SW 1271 (cell line): ENCODE measurements at places on chromosomes 16 and 17.

DNA sequence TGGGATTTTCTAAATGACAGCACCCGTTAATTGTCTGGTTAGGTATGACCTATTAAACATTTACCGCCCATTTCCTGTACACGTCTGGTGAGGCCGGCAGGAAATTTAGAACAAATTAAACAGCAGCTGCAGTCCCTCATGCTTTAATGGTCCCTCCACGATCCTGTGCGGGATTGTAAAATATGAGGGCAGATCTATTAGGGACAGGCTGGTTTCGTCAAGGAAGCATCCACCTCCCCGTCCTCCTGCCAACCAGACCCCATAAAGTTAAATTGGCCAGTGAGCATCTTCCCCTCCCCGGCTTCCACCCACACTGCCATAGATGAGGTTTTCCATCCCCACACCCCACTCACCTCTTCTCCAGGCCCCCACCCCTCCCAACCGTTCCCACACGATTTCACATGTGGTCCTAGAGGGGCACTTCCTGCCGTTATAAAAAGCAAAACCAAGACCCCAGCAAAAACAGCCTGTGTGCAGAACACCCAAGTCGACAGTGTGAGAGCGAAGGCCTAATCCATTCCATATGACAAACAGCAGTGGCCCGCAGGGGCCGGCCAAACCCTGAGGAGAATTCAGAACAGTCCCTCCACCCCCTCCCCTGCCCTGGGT lies 331.9 kb downstream of the FOXL1 start:
- no peak for DNase-seq

DNA sequence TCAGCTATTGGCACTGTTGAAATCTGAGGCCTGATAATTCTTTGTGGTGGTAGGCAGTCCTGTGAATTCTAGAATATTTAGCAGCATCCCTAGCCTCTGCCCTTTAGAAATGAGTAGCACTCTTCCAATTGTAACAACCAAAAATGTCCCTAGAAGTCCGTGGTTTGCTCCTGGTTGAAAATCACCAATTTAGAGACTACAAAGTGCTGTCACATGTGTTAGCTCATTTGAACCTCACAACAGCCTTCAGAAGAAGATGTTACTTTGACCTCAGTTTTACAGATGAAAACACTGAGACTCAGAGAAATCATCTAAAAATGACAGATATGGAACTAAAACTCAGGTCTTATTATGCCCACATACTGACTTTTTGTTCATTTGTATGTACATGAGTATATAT lies 103.2 kb downstream of the TANC2 start:
- DNase-seq: no peak

GRCh38 chr17:8314797-8315763 lies 5.0 kb downstream of the ARHGEF15 start:
- no peak for DNase-seq

DNA sequence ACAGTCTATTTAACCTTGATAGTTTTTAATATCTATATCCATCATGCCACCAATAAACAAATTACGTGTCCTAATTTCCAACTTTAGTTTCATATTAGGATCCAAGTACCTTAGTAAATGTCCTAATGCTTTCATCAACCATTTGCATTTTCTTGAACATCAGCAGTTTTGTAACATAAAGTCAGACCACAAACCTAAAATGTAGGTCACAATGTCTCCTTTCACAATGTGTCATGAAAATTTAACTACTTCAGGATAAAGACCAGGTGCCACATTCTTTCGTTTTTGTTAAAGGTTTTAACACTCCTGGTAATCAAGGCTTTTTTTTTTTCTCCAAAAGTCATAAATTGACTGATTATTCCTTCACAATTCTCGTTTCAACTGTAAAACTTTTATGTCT lies 310.7 kb upstream of the PMFBP1 start:
- DNase-seq: no peak

DNA sequence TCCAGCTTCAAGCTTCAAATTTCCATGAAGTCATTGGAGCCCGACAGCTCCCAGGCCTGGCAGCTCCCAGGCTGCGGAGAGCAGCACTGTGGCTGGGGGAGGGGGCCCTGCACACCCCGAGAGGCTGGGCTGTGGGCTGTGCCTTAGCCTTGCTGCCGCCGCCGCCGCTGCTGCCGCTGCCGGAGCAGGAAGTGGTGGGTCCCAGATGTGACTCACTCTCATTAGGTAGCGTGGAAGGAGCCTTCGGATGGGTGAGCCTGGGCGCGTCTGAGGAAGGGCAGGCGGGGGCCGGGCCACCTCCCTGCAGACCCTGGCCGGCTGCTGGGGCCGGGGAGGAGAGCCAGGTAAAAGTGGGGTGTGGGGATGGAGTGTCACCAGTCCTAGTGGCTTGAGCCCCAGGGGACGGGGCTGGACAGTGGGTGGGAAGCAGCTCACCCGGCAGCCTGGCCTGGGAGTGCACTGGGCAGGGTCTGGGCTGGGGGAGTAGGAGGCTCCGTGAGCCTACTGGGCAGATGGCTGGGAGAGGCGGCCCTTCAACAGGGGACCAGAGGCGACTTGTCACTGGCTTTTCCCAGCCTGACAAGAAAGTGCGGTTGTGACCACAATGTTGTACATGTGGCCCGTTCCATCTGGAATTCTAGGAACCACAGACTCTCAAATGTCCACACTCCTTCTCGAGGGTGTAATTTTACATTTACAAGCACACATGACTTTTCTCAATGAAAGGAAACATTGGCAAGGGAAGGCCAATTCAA lies at the start of gene ADCY7:
TSS of gene ADCY7 (plus strand) at position 215 of the 755 bp plus-strand sequence. CDS start 21,629 bp downstream, outside the sequence.
- DNase-seq: no peak

- DNase-seq: no peak
These were observed 1.3 kb downstream of the CDH13 start for GRCh38 chr16:82628088-82628423.

GRCh38 chr17:67891481-67892119 lies 66.3 kb downstream of the BPTF start:
- DNase-seq: peak; percentile 19

DNA sequence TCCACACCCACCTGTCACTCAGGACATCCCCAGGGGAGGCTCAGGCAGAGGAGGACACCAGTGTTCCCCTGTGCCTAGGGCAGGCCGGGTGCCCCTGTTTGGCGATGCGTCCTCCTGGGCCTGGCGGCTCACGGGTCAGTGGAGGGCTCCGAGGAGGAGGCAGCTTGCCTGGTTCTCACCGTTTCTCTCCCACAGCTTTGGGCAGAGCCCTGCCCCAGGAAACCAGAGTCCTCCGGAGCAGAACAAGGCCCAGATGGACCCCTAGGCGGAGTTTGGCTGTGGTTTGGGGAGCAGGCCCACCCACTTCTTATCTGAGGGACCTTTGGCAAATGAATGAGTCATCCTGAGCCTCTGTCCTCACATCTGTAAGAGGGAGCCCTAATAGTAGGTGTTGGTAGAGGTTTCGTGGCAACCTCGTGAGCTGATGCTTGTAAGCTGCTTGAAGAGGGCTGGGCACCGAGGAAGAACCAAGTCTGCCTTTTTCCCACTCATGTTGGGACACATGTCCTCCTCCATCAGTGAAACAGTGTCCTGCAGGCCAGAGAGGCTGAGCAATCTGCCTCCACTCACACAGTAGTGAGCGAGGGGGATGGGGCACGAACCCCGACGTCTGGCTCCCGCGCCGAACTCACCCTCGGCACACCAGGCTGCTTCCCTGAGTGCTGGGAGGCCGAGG lies 247.0 kb upstream of the CIBAR2 start:
- DNase-seq: no peak

- DNase-seq: no peak
These were observed 116.8 kb downstream of the WWOX start for GRCh38 chr16:78216166-78216745.

DNA sequence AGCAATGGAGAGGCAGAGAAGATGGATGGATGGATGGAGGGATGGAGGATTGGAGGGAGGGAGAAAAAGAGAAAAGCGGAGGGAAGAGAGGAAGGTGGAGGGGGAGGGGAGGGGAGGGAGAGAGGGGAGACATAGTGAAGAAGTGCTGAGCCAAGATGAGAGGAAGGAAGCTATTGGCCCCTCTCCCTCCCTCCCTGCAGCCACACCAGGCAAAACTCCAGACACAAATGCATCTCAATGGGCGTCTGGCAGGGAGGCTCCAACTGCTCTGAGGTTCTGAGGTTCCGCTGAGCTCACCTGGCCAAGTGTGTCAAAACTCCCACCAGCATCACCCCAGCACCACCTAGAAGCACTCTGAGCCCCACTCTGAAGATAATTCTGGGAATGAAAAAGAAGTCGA lies 26.9 kb upstream of the PHB1 start:
- no peak for DNase-seq

- no peak for DNase-seq
These were observed 2.6 kb upstream of the HOXB5 start for GRCh38 chr17:48596000-48596734.

- no peak for DNase-seq
These were observed 3.8 kb downstream of the IGF2BP1 start for GRCh38 chr17:49000943-49001342.

- DNase-seq: no peak
These were observed 21.5 kb upstream of the RBFOX3 start for GRCh38 chr17:79632432-79632735.

DNA sequence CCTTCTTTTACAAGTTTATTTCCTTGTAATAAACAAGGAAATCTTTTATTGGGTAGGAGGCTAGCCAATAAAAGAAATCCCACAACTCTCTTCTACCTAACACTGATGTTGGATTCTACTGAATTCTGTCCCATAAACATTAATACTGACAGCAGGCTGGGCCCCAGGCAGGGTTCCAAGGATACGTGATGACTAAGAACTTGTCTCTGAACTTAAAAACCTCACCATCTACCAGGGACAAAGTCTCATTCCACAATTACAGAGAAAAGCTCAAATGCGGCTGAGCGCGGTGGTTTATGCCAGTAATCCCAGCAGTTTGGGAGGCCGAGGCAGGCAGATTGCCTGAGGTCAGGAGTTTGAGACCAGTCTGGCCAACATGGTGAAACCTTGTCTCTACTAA lies 64.9 kb downstream of the ARHGAP17 start:
- DNase-seq: no peak

DNA sequence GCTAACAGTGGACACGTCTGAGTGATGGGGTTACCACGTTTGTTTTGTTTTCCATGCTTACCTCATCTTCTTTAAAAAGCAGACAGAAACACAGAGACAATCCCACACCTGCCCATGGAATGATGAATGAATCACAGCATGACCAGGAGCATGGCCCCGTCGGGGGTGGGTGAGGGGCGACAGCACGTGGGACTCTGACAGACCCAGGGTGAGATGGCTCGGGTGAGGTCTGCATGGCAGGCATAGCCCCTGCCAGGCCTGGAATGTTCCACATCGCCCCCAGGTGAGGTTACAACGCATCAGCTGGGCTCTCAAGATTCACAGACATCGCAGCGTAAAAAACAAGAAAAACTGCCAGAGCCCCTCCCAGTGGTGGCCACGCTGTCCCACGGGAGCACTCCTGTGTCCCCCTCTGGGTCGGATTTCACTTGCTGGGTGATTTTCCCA lies 18.1 kb downstream of the SLC7A5 start:
- DNase-seq: no peak

DNA sequence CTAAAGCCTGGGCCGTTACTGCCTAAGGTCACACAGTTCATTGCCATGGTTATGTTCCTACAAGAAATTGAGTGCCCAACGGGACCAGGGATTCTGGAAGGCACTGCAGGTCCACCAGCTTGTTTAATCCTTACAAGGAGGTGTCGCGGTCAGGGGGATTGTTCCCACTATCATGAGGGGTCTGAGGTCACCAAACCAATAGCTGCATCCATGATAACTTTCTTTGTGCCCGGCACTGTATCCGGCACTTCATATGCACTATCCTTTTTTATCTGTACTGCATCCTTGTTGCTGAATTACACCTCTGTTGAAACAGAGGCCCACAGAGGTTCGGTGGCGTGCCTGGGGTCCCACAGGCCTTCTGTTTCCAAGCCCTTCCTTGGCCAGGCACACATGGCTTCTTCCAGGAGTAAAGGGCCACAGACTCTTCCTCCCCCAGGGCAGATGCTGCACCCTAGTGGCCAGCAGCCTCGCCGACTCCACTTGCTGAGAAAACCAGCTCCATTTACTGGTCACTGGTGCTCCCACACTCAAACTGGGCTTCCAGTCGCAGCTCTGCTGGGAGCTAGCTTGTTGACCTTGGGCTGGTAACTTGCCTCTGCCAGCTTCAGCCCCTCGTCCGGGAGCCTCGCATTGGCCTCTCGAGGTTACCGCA lies 82.0 kb upstream of the PLCG2 start:
- DNase-seq: peak; percentile 36

DNA sequence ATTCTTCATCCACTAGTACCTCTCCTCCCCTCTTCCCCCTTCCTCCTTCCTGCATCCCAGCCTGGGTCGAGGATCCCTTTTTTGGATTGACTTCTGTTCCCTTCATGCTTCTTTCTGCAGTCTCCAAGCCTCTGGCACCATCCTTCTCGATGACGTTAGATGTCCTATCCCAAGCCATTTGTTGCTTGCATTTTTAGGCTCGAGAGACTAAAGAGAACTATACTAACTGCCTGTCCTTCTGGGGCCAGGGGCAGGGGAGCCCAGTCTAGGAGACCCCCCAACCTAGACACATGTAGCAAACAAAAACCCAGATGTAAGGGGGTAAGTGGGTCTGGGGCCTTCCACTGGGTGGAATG lies 23.9 kb downstream of the UNK start:
- no peak for DNase-seq

DNA sequence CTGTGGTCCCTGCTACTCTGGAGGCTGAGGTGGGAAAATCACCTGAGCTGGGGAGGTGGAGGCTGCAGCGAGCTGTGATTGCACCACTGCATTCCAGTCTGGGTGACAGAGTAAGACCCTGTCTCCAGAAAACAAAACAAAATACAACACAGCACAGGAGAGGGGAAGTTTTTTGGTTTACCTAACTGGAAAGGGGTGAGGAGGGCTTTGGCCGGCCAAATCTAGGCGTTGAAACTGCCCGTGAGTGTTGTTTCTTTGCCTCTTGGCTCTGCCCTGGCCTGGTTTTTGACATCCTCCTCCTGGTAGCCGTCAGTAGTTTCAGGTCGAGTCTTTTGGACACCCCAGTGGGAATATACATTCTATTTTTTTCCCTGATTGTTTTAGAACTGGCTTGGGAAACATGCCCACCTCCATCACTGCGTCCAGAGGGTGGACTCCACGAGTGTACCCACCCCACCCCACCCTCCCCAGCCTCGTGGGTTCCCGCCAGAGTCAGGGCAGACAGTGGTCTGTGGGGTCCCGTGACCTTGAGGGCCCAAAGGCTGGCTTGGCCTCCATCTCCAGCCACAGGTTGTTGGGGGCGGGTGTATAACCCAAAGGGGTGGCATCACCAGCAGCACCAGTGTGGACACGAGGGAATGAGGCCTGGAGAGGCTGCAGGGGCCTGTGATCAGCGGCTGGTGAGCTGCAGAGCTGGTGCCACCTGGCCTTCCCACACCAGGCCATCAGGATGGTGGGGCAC lies 42.7 kb downstream of the NT5M start:
- no peak for DNase-seq

DNA sequence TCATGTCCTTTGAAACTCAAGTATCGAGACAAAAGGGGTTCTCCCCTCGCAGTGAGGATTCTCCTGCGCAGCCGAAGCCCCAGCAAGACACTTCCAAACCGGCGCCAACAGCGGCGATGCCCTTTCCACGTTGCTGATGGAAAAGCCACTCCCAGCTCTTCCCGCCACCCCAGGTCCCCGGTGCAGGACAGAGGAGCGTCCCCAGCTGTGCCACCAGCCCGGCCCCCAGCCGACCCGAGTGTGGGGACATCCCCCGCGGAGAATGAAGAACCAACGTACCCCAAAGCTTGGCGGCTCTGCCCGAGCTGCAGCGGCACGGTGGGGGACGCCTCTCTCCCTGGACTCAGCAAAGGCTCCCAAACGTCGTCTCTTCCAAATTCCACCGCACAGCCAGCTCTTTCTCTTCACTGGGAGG lies 573 bp downstream of the CHST6 start:
- DNase-seq: no peak

GRCh38 chr16:68417711-68418301 lies 30.5 kb downstream of the SMPD3 start:
- no peak for DNase-seq

- DNase-seq: no peak
These were observed 32.7 kb downstream of the YWHAE start for GRCh38 chr17:1367351-1367745.
